ENCODE measurements at places on chromosomes 2 and 18.

- no peak for DNase-seq
Observed at GRCh38 chr18:9756271-9756932, 48.3 kb downstream of the RAB31 start.

GRCh38 chr18:67515942-67516538 lies 480 bp downstream of the DSEL start:
- DNase-seq = no peak

DNA sequence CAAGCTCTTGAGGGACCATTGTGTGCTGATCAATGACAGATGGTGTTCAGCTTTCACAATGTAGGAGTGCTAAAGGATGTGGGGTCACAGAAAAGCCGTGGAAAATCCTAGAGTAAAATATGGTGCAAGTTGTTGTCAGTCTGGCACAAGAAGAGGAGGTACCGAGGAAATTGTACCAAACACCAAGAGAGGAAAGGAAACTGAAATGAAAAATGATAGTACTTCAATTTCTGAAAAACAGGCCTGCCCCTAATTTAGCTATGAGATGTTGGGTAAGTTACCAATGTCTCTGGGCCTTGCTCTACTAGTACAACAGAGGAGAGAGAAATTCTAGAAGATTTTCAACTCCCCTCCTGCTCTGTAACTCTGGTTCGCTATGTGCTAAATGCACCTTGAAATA lies 78.8 kb upstream of the PELI1 start:
- no peak for DNase-seq

GRCh38 chr18:28635530-28635929 lies 458.6 kb upstream of the CDH2 start:
- no peak for DNase-seq

GRCh38 chr18:7017013-7017412 lies 100.6 kb downstream of the LAMA1 start:
- no peak for DNase-seq

DNA sequence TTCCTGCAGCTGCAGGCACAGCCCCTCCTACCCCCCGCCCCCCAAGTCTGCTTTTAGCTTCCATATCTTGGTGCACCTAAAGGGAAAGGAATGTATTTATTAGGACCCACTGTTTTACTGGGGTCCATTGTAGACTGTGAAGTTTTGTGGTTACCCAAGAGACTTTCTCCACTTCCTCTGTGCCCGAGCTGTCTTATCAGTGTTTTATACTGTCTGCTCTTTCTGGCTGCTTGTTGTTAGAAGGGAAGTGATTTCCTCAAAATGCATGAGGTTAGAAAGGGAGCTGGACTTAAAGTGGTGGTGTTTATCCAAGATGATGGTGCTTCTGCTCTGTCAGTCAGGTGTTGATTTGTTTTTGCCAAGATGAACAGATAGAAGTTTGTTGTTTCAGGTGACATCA lies 85.0 kb downstream of the PTH2R start:
- no peak for DNase-seq

- DNase-seq = no peak
Observed at GRCh38 chr2:188285774-188286173, 5.9 kb upstream of the GULP1 start.

GRCh38 chr2:62800618-62801017 lies 95.1 kb downstream of the EHBP1 start:
- no peak for DNase-seq

GRCh38 chr2:133452583-133452982 lies 115.7 kb downstream of the NCKAP5 start:
- DNase-seq = no peak
